ENCODE measurements at places on chromosomes 13 and 19.

DNA sequence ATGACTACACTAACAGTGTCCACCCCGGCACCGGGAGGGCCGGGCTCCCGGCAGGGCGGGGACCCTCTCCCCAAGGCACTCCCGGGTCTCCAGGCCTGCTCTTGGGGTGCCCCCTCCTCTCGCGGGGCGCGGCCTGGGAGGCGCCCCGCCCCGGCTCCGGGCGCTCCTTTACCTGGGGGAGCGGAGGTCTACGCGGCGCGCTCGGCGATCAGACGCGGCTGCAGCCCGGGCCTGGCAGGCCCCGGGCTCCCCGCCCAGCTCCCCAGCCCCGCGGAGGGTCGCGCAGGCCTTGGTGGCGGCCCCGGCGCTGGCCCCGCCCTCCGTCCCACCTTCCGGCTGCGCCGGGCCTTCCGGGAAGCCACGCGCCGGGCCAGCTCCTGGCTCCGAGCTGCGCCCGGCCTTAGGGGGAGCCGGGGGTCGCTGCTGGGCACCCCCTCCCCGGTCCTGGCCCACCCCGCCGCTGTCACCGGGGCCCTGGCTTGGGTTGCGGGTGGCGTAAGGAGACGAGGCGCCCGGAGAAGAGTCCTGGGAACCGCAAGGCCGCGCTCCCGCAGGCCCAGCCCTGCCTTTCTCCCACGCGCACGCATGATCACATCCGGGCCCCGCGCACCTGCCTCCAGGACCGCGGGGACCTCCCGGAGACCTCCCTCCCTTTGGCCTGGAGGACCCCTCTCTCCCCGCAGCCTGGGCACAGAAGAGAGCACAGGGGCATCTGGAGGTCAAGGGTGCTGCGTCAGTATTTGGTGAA is at the start of gene C19orf12:
Gene C19orf12 (minus strand): TSS at position 309 of the 748 bp plus-strand sequence. CDS start 6,848 bp downstream, outside the sequence.
- DNase-seq = peak; percentile 74

GRCh38 chr19:7522923-7523667 is 671 bp downstream of the MCOLN1 start:
- DNase-seq = no peak

DNA sequence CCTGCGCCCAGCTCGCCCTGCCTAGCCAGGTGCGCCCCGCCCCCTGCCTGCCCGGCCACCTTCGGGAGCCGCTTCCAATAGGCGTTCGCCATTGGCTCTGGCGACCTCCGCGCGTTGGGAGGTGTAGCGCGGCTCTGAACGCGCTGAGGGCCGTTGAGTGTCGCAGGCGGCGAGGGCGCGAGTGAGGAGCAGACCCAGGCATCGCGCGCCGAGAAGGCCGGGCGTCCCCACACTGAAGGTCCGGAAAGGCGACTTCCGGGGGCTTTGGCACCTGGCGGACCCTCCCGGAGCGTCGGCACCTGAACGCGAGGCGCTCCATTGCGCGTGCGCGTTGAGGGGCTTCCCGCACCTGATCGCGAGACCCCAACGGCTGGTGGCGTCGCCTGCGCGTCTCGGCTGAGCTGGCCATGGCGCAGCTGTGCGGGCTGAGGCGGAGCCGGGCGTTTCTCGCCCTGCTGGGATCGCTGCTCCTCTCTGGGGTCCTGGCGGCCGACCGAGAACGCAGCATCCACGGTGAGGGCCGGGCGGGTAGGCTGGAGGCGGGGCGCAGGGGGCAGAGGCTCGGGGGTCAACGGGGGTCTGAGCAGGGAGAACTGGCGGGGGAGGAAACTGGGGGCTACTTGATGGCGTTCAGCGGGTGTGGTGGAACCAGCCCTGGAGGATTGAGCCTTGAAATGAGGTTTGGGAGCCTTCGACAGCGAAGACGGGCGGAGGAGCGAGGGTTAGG is at the start of gene SPINT2:
Gene SPINT2 (plus strand): TSS at position 88 of the 727 bp plus-strand sequence. CDS start 320 bp downstream, at position 408.
- DNase-seq = peak; percentile 59

GRCh38 chr13:108621462-108621861 is 7.9 kb upstream of the MYO16 start:
- DNase-seq = no peak

GRCh38 chr13:28449826-28450773 is 44.8 kb downstream of the FLT1 start:
- no peak for DNase-seq

GRCh38 chr19:13066933-13067807 is 35.5 kb downstream of the LYL1 start:
- DNase-seq = no peak

GRCh38 chr13:22940736-22941135 is 240.0 kb upstream of the SGCG start:
- DNase-seq = no peak

- no peak for DNase-seq
Measured at GRCh38 chr13:43251961-43252360, 228.6 kb downstream of the DNAJC15 start.

DNA sequence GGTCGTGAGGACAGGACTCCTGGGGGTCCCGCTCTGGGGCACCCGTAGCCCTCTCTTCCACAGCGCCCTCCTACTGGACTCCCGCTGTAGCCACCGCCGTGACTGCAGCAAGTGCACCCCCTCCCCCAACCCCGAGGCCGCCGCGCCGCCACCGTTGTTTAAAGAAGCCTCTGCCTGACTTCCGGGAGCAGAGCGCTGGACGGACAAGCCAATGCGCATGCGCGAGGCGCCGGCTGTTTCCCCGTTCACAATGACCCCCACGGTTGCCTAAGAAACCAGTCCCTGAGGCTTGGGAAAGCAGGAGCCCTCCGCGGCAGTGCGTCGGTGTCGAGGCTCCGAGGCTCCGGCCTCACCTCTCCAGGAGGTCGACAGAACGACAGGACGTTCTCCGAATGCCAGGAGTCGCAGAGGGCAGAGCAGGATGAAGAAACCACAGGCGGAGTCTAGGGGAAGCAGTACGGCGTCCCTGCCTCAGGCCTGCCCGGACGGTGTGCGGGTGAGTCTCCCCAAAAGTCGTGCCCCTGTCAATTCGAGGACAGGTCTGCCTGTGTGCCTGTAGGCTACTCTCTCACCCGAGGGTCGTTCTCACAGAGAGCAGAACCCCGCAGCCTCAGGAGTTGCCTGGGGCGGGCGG is 70.5 kb upstream of the ZNF420 start:
- peak; percentile 10 for DNase-seq

DNA sequence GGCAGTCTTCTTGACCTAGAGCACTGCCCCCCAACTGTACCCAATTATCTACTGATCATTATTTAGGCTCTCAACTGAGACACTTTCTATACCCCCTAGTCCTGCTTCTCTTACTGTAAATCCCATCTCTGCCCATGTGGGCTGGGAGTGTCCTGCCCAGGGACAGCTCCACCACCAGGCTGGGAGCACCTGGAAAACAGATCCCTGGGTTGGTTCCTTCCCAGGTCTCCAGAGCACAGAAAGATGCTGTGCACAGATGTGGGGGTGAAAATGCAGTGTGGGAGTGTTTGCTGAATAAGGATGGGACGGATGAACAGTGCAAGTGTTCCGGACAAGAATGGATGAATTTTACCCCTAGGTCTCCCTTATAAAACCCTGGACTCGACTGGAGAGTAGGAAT is 12.7 kb downstream of the CYP4F2 start:
- DNase-seq = no peak

GRCh38 chr19:2775556-2776430 is 7.3 kb downstream of the SGTA start:
- peak; percentile 87 for DNase-seq

GRCh38 chr19:46463516-46463915 is 7.8 kb downstream of the PNMA8A start:
- no peak for DNase-seq

DNA sequence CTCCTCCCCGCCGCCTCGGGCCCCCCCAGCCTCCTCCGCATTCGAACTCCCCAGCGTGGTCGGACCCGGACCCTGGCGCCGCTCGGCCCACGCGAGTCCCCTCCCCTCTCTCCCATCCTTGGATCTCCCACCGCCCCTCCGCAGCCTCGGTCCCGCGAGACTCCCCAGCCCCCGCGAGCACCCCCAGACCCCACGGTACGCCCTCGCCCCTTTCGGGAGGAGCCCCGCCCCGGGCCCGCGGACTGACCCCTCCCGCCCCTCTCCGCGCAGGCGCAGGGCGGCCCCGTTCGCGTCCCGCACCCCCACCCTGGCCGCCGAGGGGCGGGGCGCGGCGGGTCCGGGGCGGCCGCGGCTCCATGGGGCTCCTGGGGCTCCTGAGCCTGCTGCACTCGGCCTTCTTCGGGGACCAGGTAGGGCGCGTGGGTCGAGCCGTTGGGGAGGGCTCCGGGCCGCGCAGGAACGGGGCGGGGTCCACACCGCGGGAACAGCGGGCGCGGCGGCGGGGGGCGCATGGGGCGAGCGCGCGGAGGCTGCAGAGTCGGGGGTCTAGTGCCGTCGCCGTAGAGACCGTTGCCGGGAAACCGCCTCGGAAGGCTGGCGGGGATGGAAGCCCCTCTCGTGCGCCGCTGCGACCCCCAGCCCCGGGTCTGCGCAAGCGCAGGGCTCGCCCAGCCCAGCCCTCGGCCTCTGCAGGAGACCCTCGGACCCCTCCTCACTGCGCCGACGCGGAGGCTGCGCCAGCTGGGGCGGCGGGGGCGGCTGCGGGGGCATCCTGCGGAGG is 3.8 kb upstream of the APC2 start:
- no peak for DNase-seq

DNA sequence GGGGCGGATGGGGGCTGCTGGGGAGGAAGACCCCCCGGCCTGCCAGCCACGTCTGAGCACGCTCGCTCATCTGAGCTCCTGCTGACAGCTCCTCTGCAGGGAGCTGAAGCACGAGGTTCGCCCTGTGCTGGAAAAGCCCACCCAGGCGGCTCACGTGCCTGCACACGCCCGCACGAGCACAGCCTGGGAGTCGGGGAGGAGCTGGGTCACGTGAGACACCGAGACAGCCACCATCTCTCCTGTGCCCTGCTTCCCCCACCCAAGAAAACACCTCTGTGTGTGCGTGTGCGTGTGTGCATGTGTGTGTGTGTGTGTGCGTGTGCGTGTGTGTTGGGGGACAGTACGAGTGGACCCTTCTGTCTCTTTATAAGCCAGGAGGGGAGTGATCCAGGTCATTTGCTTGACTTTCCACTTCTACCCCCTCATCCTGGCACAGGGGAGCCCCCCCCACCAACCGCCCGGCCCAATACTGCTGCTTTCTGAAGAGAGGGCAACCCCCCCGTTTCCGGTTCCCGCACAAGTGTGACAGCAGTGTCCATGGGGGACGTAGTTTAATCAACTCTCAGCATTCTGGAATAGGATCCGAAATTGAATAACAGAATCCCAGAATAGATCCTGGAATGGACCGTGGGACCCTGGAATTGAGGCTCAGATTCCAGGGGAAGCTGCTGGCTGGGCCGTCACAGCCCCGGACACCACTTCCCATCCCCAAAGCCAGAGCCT is 42.5 kb downstream of the CELF5 start:
- no peak for DNase-seq

DNA sequence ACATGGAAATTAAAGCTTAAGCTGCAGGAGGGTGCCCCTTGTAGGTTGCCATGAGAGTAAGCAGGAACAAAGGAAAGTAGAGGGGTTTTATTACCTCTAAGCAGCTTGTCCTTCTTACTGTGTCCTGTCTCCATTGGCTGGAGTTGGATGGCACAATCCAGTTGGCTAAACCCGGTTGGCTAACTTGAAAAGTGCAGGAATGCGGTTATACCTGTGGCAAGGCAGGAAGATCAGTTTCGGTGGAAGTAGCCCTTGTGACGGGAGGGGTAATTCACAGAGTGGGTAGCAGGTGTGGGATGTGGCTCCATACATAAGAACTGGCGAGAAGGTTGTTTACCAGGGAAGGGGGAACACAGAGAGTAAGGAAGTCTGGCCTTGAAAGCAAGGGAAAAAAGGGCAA is 3.2 kb downstream of the ZNF726 start:
- no peak for DNase-seq

DNA sequence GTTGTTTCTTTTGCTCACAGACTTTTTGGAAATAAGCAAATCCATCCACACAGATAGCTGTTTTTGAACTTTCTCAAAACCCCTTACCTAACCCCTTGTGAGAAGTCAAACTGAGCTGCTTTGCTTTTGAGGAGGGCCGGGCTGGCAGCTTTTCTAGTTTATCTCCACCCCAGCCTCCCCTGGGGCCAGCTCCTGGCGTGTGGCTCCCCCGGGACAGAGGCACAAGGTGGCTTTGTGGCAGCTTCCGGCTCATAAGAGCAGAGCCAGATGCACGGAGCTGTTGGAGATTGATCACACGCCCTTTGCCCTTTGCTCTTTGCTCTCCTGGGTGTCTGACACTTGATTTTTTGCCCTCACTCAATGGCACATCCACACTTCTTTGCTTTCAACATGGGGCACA is 24.9 kb upstream of the RNF113B start:
- DNase-seq = no peak

- DNase-seq = no peak
Measured at GRCh38 chr13:103883164-103883563, 816.9 kb upstream of the SLC10A2 start.

- no peak for DNase-seq
Measured at GRCh38 chr19:12969292-12969988, at the start of gene DAND5. Gene DAND5 (plus strand): TSS chr19:12969576. CDS start chr19:12969661, 85 bp downstream.

DNA sequence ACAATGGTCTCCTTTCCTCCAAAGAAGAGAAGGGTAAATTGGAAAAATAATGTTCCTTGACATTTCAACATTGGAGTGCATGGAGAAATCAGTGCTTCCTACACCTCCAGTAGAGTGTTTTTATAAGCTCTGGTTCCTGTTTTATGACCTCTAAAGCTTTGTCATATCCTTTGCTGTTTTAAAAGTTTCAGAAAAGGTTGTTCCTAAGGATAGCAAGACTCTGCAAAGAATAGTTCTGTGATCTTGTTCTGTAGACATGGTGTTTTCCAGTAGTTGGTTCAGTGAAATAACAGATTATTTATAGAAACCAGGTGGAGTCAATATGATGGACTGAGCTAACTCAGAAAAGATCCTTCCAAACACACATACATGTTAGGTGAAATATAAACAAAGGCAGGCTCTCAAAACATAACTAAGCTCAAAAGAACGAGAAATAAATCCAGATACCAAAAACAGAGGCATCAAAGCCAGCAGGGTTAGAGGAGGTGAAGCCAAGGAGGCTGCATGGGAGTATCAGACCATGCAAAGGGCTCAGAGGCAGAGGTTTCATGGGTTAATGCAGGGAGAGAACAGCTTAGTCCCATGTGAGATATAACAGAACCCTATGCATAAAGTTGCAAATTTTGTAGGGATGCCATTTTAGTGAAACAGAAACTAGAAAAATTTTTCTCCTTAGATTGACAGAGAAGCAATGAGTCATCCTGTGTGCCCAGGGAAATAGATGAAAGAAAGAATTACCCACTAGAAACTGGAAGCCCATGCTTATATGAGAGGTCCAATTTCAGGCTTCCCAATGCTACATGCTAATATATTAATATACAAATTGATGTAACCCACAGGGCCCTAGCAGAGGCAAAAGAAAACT is 44.3 kb downstream of the SHISA2 start:
- no peak for DNase-seq

GRCh38 chr13:35255241-35255640 is 221.2 kb downstream of the MAB21L1 start:
- DNase-seq = no peak

- DNase-seq = no peak
Measured at GRCh38 chr13:97716746-97717145, 236.7 kb upstream of the IPO5 start.

All from activated CD4-positive, alpha-beta memory T cell treated with anti-CD3 and anti-CD28 coated beads for 36 hours (primary cell).